ENCODE measurements at places on chromosomes 7 and 10.

DNA sequence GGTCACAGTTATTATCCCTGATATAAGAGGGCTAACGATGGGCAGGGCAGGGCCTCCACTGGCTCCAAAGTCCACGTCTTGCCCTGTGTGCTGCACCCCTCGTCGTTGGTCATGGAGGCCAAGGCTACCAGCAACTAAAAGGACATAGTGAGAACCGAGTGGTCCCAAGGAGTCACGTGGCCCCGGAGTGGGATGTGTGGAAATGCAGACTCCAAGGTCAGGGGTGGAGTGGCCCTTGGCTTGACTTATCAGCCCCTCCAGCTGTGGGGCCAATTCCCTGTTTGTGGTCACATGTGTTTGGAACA, 30.7 kb downstream of the BTBD16 start:
- no peak for DNase-seq

- DNase-seq = no peak
These were observed 156.9 kb upstream of the SH2B2 start for GRCh38 chr7:102129636-102130370.

DNA sequence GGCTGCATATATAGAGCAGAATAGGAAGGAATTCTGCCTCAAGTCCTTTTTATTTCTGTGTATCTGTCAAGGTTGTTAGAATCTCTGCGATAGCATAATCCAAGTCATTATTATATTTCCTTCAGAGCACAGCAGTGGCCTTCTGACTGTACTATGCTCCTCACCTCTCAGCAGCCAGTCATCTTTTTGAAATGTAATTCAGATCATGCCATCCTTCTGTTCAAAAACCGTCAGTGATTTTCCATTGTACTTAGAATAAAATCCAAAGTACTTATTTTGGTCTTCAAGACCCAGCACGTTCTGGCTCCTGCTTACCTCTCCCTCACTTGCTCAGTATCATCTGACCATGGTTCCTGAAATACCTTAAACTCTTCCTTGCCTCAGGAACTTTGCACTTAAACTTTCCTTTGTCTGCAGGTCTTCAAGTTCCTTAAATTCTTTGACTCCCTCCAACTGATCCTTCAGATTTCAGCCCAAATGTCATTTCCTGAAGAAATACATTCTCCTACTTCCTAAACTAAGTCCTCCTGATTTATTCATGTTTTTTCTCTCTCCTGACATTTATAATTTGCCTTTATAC, 112.4 kb downstream of the ST7 start:
- DNase-seq = no peak

- DNase-seq = no peak
These were observed 142.9 kb upstream of the PCGF5 start for GRCh38 chr10:91077549-91078071.

DNA sequence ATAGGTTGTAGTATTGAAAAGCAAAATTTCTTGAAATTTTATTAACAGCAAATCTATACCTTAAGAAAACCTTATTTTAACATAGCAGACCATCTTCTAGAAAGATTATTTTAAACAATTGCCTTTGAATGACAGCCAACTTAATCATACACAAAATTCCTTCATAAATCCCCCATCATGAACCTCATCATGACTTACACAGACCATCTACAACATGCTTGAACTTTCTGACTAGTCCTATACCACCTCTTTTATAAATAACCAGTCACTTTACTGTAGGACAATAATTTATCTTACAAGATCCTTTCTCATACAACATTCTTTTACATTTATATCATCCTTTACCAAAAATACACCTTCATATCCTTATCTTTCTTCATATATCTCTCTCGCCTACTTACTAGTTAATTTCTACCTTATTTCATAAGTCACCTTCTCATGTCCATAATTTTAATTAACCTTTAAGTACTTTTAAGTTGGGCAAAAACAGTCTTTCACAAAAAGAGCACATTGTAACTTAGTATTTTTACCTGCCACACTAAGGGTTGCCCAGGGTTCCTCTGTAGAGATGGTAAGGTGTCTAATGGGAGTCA, 16.6 kb upstream of the PTN start:
- DNase-seq = no peak

DNA sequence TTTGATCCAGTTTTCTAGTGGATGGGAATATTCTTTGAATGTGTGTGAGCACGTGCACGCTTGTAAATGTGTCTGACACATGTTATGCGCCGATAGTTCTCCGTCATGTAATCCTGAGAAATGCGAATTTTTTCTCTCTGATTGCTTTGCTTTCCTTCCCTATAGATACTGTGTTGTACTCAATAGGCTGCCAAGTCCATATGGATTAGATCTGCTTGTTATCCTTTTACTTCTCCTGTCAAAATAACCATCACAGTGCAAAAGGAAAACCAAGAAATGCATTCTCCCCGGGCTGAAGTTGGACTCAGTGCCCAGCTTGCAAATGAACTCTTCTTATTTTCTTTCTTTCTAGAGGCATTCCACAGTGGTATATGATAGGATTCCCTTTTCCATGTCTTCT, 131.9 kb downstream of the KIAA1217 start:
- DNase-seq = no peak

DNA sequence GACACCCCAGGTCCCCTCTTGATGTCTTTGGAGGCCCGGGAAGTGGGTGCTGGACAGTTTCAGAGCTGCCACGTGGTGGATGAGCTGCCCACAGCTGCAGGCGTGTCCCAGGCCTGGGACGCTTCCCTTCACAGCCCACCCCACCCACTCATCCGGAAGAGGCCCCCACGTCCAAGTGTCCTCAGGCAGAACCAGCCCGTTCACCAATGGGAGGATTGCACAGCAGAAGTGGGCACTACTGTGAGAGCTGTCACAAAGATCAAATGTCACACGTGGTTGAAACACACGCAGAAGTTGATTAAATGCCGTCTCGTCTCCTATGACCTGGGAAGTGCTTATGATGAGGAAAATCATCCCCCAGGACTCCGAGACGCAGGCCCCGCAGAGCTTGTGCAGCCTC, 52.9 kb downstream of the STK32C start:
- no peak for DNase-seq

GRCh38 chr10:34537629-34538231, 277.4 kb downstream of the PARD3 start:
- DNase-seq = no peak

DNA sequence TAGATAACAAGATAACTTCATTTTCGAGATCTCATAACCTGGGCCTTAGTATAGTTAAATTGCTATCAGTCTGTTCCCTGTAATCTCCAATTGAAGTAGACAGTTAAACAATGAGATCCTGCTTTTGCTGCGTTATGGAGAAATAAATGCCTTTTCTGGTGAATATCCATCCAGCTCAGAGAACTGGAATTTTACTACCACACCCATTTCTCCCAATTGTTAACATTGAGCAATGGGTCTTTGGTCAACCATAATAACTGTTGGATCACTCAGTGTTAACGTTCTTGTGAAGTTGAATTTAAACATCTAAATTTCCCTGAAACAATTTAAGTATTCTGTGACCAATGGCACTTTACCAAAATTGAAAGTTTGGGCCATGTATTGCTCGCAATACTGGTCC, 3.0 kb downstream of the CALU start:
- no peak for DNase-seq

- no peak for DNase-seq
These were observed 24.8 kb downstream of the DUSP5 start for GRCh38 chr10:110522365-110522988.

DNA sequence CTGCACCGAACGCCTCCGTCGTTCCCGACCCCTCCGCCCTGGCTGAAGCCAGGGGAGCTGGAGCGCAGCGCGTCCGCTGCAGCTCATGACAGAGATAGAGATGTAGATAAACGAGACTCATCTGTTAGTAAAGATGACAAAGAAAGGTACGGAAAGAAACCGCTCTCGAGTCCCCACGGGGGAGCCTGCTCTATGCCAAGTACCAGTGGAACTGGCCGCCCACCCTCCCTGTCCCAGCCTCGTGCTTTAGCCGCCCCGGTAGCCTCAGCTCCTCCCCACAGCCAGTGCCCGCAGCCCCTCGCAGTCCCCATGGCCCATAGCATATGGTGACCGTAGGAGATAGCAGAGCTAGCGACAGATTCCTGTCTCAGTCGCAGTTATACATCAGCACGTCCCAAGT, 344.7 kb upstream of the GALNT17 start:
- DNase-seq = no peak

GRCh38 chr10:126930883-126931503, 25.8 kb downstream of the DOCK1 start:
- no peak for DNase-seq

GRCh38 chr7:44867073-44867995, 18.0 kb downstream of the PURB start:
- DNase-seq = no peak

DNA sequence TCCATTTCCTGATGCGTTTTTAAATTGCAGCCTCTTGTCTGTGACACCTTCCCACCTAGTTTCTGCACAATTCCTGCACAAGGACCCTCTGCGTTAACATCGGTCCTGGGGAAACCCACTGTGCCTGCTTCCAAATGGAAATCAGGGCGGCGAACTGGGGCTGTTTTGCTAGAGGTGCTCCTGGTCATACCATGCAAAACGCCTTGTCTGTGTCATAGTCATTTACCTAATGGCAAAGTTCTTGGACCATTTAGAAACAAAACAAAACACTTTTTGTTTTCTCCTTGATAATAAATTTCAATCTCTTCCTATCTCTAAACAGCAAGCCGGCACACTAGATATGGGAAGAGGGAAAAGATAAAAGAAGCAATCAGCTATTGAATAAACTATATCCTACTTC, 206.9 kb upstream of the KLF14 start:
- DNase-seq = no peak

DNA sequence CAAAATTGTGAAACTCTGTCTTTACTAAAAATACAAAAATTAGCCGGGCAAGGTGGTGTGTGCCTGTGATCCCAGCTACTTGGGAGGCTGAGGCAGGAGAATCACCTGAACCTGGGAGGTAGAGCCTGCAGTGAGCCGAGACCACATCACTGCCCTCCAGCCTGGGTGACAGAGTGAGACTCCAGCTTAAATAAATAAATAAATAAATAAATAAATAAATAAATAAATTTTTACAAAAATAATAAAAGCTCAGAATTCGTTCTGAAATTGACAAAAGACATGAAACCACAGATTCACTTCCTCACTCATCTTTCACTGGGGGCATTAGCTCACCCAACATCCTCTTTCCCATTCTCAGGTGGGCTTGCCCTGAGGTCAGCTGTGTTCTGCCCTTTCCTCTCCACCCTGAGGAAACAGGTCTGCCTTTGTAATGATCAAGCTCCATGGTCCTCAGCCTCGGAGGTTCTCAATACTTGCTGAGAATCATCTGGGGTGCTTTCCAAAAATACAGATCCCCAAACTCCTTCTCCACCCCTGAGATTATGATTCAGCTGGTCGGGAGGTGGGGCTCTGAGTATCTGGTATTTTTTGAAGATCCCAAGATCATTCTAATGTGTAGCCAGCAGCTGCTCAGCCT, 29.2 kb upstream of the APBB1IP start:
- no peak for DNase-seq

DNA sequence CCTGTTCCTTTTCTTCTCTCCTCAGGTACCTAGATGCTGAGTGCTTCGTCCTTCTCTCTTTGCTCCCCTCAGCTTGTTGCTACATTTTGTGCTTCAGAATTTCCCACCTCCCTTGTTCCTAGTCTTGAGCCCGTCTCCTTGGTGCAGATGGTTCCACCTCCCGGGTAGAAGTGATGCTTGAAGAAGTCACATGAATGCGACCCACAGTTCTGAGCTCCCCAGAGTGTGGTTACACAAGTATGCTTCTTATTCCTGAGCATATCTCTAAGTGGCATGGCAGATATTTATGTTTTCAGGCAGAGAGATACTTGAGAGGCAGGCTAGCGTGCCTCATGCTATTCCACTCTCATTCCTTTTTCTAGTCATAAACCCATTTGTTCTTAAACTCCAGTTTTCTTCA, 34.0 kb downstream of the INPP5F start:
- DNase-seq = no peak

GRCh38 chr7:130473289-130473688, 18.6 kb upstream of the MEST start:
- DNase-seq = no peak

- no peak for DNase-seq
These were observed 1.4 kb upstream of the PSAP start for GRCh38 chr10:71852355-71852937.

Data from HAP-1 (cell line).